Bronchial smooth muscle cell (primary cell): ENCODE measurements at places on chromosomes 16 and 17. TPM values are rescaled to one million over a fixed set of nuclear protein-coding genes. Genes with fewer than 3 reads are reported as not detected.

TEX19 gene
- total RNA-seq, result under 0.01 TPM in 1 of 2 replicates, not detected in the other

FN3K gene
- total RNA-seq, result 6.6 and 8.2 TPM in 2 replicates

SNX20 gene
- not detected in 2 replicates for total RNA-seq

KRT31 gene
- total RNA-seq, result not detected in 2 replicates

NPW gene
- total RNA-seq, result 0.47 and 0.60 TPM in 2 replicates

KRT13 gene
- 0.17 TPM in 1 of 2 replicates, not detected in the other for total RNA-seq

MT1F gene
- not detected in 2 replicates for total RNA-seq

LRRC3C gene
- not detected in 2 replicates for total RNA-seq

OTOP3 gene
- total RNA-seq, result not detected in 2 replicates

RPRML gene
- not detected in 2 replicates for total RNA-seq

KRTAP9-4 gene
- not detected in 2 replicates for total RNA-seq

KCTD11 gene
- 4.6 and 5.4 TPM in 2 replicates for total RNA-seq
